H54 (cell line): ENCODE measurements at places on chromosomes 12 and 14.
A peak's percentile ranks its signal among the peaks of the same experiment; 100 is the strongest.

DNA sequence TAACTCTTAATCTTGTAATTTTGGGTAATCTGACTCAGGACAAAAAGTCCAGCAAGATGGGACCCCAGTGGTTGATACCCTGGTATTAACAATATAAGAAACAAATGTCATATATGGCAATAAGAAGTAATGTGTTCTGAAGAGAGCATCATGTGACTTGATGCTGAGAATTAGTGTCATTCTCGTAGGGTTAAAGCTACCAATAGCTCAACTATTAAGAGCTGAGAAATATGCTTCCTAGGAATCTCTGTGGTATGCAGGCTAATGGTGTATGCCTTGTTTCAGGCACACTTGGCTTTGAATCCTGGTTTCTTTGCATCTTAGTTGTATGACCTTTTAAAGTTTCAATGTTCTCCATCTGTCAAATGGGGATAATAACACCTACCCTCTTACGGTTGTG lies 9.1 kb downstream of the MYRFL start:
- no peak for DNase-seq

GRCh38 chr14:102655137-102655536 lies 62.7 kb downstream of the RCOR1 start:
- peak; percentile 27 for DNase-seq

DNA sequence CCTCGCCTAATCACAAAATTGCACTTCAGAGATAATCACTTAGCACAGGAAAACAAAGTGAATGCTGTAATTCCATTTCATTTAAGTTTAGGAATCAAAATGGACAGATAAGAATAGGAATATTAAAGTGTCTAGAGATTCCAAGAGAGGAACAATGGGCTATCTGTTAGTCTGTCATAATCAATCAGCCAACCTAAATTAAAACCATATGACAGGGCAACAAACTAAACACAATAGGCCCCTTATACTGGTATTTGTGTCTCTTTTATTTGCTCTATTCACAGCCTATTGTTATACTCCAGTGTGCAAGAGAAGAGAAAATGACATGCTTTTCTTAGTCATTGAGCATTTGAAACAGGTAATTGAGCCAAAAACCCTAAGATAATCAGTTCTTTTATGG lies 259.4 kb downstream of the PRKD1 start:
- no peak for DNase-seq

GRCh38 chr14:75426332-75427125 lies 1.3 kb upstream of the JDP2 start:
- no peak for DNase-seq

DNA sequence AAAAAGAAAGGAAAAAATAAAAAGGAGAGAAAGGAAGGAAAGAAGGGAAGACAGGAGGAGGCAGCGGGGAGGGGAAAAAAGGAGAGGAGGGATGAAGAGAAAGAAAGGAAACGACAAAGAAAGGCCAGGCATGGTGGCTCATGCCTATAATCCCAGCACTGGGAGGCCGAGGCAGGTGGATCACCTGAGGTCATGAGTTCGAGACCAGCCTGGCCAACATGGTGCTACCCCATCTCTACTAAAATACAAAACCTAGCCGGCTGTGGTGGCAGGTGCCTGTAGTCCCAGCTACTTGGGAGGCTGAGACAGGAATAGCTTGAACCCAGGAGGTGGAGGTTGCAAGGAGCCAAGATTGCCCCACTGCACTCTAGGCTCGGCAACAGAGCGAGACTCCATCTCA lies 18.4 kb downstream of the ATXN2 start:
- DNase-seq: no peak

DNA sequence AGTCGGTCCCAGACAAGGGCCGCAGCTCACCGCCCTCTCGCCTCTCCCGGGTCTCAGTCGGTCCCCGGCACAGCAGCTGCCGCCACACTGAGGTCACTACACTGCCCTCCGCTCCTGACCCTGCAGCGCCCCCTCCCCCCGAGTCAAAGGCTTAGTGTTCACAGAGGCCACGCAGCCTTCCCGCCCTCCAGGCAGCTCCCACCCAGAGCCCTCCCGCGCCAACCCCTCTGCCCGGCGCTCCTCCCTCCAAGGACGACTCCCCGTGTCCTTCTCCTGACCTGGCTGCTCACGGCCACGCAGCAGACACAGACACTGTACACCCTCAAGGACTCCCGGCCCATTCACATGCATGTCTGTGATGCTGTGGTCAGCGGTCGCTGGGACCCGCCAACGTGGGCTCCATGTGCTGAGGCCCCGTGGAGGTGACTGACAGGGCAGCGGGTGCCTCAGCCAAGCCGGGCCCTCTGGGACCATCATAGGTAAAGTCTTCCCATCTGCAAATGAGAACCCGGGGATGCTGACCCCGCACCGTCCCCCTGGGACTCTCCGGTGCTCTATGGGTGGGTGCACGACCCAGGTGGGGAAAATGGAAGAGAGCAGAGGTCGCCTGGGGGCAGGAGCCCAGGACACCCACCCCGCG lies 16.3 kb upstream of the GALNT9 start:
- no peak for DNase-seq

DNA sequence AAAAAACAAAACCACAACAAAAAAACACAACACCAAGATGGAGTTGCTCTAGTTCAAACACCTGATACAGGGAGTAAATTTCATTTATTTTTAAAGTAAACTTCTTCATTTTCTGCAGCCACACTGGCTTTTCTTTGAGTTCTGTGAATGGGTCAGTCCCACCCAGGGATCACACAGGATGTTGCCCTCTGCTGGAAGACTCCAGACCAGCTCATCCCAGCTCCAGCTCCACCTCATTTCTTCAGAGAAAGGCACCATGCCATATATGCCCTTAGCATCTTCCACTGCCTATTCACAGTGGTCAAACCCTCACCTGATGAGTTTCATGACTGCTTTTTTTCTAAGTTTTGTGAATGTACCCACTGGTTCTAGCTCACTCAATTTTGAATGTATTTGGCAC lies 8.0 kb downstream of the GLIPR1 start:
- DNase-seq: no peak

- no peak for DNase-seq
Measured at GRCh38 chr12:77232045-77232444, 166.7 kb upstream of the E2F7 start.

- DNase-seq: peak; percentile 0
Measured at GRCh38 chr14:46490238-46490685, 161.3 kb downstream of the RPL10L start.

DNA sequence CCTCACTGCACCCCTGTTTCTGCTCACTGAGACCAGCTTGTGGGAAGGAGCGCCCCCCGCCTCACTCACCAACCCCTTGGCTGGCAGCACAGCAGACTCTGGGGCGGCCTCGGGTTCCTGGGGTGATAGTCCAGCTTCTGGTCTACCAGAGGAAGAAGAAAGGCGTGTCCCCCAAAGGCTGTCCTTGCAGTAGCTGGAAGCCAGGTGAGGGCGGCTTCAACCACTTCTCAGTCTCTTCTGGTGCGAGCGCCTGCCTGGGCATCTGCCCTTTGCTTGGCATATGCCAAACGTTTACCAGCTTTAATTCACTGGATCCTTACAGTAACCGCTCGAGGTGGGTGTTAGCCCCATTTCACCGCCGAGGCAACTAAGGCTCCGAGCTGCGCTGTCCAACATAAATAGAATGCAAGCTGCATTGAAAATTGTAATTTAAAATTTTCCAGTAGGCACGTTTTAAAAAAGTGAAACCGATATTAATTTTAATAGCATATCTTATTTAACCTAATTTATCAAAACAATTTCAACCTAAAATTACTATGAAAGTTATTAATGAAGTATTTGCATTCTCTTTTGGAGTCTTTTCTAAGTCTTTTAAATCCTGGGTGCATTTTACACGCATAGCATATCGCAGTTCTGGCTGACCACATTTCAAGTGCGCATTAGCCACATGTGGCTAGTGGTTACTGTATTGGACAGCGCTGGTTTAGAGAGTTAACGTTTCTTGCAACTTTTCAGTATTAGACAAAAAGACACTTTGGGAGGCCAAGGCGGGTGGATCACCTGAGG lies 872 bp downstream of the FAM177A1 start:
- peak; percentile 45 for DNase-seq

- DNase-seq: no peak
Measured at GRCh38 chr12:108678104-108678730, 44.5 kb upstream of the SELPLG start.

DNA sequence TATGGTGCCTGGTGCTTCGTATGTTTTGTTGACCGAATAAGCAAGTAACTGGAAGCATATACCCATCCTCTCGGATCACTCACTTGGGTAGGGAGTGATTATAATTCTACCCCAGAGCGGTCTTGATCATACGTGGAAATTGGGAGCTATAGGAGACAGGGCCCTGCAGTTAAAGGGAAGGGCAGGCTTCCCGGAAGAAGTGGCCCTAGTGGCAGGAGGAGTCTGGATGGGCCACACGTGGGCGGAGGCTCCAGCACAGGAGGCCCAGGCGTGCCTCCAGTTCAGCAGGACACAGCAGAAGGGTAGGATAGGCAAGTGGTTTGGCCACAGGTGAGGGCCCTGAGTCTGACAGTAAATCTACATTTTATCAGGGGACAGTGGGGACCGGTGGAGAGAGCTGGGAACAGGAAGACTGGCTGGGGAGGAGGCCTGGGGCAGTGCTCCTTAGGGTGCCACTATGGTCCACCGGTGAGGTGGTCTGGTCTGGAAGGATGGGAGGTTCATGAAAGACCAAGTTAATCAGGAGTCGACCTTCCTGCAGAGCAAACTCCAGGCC lies 23.5 kb upstream of the YY1 start:
- DNase-seq: no peak

GRCh38 chr12:121571920-121572319 lies 8.9 kb downstream of the KDM2B start:
- DNase-seq: no peak

- no peak for DNase-seq
Measured at GRCh38 chr12:53996240-53997203, 3.4 kb upstream of the HOXC9 start.

DNA sequence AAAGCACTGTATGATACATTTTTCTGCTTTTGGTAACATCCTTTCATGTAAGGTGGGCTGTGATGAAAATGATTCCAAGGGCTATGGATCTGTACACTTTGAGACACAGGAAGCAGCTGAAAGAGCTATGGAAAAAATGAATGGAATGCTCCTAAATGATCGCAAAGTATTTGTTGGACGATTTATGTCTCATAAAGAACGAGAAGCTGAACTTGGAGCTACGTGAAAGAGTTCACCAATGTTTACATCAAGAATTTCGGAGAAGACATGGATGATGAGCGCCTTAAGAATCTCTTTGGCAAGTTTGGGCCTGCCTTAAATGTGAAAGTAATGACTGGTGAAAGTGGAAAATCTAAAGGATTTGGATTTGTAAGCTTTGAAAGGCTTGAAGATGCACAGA lies 22.1 kb upstream of the SRGAP1 start:
- DNase-seq: no peak

DNA sequence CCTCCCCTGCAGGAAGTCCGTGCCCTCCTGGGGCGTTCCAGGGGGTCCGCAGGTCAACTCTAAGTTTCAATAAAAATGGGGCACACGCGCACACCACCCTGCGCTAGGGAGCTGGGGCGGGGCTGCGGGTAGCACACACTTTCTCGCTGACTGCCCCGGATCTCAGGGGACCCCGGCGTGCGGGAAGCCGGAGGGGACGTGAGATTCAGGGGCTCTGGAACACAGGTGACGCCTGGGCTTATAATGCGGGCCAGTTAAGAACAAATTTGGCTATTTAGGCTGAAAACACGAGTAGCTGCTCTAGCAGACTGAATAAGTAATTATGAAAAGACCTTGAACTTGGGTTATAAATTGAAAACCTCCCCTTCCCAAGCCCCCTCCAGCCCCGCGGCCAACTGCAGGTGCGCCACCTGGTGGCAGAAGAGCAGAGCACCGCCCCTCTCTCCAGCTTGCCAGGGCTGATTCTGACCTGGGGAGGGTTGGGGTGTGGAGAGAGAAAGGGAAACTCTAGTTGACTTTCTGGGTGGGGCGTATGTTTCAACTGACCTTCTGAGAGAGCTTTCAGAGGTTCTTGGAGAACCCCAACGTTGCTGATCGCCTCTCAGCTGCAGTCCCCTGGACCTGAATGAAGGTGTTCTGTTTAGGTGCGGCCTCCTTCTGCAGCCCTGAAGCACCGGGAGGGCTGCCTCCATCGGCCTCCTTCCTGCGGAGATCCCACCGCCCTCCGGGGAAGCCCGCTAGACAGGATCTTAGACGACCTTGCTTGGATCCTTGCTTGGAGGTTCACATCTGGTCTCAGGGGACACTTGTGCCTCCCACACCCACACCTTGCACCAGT lies 118.4 kb upstream of the EVL start:
- peak; percentile 60 for DNase-seq
